ENCODE measurements at places on chromosomes 16 and 17.

DNA sequence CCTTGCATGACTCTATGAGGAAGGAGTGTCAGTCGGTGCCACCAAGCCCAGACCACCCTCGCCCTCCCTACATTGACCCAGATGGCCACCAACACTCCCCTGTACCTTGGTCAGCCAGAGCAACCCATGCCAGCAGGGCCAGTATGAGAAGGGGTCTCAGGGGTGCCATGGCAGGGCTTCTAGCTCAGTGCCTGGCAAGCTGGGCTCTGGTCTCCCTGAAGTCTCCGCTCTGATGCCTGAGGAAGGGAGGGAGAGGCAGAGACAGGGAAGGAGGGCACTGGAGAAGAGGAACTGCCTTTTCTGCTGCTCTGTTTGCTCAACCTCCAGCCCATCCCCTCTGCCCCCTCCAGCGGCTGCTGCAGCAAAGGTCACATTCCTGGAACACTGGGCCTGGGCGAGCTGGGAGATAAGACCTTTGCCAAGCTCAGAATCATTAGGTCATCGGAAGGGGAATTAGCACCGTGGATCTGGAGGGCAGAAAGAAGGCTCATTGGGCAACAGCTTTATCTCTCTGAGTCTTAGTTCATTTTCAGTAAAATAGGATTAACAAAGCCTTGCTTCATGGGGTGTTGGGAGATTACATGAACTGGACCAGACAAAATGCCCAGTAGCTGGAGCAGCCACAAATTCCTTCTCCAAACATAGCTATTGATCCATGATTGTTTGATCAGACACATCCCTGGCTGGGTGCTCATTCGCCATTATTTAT, at the start of gene VTN:
TSS of gene VTN (minus strand) at position 273 of the 709 bp plus-strand sequence. CDS start at position 169, 104 bp downstream.
- no peak for DNase-seq

DNA sequence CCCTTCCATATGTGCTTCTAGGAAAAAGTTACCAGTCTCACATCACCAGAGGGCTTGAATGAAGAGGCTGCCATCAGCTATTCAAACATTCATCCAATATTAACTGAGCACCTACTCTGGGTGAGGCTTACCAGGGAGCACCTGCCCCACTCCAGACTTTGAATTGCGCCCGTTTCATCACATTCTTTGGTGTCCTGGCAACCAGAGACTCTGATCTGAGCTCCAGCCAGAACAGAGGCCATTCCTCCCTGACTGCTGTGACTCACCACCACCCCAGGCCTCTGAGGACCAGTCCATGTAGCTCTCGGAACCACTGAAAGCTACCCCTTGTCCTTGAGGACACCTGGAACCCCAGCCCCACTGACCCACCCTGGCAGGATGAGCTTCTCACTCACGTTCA, at the start of gene C16orf96:
TSS of gene C16orf96 (plus strand) at position 229 of the 400 bp plus-strand sequence. CDS start at position 379, 150 bp downstream.
- DNase-seq: no peak

- no peak for DNase-seq
These were observed 17.8 kb upstream of the RPL38 start for GRCh38 chr17:74185571-74186185.

DNA sequence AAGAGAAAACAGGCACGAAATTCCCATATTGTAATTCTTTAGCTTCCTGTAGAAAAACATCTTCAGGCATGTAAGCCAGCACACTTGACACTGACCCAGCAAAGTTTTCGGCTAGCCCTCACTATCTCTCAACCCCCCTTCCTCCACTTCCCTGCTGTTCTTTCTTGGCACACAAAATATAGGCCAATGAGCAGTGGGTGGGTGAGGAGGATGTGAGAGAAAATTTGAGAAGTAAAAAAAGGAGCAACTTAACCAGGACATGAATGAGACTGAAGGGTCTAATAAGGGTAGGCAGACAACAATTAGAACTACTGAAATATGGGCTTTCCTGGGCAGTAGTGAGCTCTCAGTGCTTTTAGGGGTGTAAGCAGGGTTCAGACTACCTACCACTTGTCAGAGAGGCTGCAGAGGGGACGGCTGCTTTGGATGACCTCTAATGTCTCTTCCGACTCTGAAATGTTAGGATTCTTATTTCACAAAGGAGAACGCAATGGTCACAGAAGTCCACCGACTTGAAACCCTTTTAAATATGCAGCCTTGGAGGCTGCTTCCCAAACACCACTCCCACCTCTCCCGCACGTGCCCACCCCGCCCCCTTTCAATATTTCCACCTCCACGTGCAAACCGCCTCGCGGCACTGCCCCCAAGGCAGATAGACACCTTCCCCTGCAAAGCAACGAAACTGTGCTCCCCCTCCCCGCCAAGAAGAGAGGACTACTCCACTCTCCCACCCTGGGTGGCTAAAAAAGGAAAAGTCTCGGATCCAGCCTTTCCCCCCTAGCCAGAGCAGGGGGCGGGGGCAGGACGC, 889 bp downstream of the MBTD1 start:
- no peak for DNase-seq

DNA sequence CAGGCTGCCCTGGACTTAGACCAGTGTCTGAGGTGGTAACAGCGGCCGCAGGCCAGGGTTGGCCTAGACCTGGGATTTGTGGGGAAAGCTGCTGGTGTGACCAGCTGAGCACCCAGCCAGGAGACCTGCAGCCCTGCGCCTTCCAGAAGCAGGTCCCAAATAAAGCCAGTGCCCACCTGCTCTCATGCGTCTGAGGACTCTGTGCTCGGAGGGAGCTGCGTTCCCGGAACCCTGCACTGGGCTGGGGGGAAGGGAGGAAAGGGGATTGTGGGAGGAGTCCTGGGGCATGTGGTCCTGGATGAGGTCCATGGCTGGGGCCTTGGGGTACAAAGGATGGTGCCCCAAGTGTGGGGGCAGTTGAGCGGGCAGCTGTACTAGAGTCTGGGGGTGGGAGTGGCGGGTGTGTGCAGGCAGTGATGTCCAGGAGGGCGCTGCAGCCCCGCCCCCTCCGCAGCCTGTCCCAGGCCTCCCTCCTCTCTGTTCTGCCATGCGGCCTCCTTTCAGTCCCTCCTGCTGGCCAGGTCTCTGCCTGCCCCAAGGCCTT, 1.8 kb upstream of the NECAB2 start:
- DNase-seq: no peak

DNA sequence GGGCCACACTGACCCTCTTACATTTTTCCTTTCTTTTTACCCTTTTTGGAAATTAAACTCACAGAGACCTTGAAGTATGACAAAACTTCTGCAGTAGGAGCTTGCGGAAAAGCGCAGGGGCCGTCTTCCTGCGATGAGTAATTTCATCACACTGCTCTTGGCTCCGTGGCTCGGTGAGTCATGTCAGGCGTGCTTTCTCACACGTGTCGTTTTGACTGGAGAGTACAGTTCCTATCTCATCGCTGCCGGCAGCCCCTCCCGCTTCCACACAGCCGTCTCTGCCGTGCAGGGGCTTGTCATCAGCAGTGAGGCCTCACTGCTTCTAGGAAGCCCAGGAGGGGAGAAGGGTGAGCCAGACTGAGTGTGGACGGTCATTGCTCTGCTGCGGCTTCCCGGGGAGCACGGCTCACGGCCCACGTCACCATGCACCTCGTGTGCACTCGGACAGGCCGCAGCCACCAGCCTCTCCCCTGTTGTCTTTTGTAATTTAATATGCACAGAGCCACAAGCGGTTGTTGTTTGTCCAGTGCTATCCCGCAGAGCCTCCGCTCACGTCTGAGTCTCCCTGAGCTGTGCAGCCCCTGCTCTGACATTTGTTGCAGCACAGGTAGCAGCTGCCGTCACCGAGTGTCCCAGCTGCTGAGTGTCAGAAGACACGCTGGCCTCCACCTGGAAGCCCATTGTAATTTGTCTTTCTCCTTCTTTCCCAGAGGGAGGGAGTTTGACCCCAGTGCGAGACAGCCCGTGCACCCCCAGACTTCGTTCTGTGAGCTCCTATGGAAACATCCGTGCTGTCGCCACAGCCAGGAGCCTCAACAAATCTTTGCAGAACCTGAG, 99.4 kb upstream of the CHMP6 start:
- DNase-seq: peak; percentile 97

GRCh38 chr16:89031715-89032659, 55.0 kb upstream of the CBFA2T3 start:
- DNase-seq: peak; percentile 85

DNA sequence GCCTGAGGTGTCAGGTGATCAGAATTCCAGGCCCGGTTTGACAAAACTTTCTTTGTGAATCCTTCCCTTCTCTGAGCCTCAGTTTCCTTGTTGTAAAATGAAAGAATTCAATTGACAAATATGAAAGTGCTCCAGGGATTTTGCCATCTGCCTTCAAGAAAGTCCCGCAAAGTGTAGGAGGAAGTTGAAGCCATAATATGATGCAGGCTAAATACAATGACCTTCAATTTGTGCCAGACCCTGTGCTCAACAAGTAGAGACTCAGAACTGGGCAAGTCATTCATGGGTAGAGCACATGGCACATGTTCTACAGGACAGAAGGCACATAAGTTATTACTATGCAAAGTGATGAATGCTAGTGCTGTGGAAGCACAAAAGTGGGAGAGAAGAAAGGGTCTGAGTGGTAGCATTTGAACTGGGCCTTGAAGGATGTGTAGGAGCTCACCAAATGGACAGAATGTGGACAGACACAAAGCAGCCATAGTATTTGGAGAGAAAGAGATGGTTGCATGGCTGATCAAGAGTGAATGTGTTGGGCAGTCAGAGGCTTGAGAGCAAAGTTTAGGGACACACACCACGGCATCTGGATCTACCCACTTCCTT, 2.4 kb upstream of the SCIMP start:
- DNase-seq: no peak

DNA sequence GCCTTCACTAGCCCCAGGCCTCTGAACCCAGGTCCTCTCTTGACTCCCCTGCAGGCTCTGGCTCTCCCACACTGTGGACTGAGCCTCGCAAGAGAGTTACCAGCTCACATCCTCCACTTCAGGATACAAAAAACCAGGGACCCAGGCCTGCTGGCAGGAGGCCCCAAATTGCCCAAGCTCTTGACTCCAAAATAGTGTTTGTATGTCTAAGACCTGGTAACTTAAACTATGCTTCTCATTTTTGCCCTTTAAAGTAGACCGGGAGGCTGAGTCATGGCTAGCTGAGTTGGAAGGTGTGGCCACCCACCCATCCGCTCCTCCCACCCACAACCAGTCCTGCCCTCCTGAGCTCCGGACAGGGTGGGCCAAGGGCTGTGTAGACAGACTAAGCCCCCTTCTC, 250.0 kb downstream of the SOX9 start:
- no peak for DNase-seq

DNA sequence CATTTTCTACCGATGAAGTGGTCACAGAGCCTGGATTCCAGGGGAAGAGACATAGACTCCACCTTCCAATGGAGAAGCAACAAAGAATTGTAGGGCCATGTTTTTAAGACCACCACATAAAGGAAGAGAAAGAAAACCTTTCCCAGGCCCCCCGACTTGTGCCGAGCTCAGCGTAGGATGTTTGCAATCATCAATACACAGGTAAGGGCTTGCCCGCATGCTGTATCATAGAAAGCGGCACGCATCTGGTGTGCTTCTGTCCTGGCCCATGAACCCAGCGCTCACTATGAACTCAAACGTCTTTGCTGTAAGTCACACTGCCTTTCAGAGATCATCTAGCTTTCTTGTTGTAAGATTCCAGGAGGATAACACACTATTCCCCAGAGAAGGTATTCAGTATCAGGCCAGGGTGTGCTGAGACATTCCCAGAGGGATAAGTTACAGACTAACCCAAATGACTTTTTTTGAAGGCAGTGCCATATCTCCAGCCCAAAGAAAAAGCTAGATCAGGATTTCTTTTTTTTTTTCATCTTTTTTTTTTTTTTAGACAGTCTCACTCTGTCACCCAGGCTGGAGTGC, 79.5 kb upstream of the RPL38 start:
- no peak for DNase-seq

All from activated CD4-positive, alpha-beta T cell treated with anti-CD3 and anti-CD28 coated beads, Interleukin-10, Interleukin-2, amounts not matched to agents 100 ng/mL and 50 ng/mL, durations not matched to agents 16 hours and 8 hours (primary cell).